ENCODE measurements at places on chromosomes 6 and 20.

DNA sequence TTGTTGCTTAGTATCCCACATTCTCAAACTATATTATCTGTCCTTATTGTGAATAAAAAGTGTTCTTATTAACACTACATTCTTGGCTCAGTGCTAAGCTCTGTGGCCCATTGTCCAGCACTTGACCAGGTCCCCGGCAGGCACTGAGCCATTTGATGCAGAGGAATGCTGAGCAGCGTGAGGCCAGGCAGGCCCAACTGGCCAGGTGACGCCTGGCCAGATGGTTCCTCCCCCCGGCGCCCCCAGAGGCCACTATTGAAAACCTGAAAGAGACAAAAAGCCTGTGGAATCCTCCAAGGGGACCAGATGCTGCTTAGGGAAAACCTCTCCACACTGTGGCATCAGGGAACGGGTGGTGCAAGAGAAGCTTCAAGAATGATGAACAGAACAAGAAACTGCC is 597.5 kb upstream of the JAG1 start:
- peak; percentile 19 for DNase-seq

GRCh38 chr6:127120023-127120786 is 1.7 kb downstream of the RSPO3 start:
- DNase-seq = no peak

DNA sequence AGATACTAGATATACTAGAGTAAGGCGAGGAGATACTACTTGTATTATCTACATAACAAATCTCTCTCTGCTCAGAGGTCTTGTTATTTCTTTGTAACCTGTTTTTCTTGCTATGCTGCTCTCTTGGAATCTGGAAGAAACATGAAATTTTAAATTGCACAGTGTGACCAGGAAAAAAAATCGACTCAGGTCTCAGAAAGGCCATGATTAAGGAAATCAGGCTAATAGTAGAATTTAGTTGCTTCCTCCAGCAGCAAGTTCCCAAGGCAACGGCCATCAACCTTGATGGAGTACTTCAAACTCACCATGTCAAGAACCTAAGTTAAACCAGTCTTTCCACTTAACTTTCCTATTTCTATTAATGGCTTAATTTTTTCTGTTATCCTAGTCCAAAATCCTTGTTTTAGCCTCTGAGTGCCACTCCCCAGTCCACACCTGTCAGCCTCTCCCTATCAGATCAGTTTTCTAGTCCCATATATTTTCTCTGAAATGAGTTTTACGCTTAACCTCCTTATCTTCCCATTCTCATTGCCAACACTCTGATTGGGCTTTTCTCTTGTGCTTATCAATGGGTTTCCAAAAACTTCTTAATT is 87.7 kb upstream of the BEND3 start:
- no peak for DNase-seq

GRCh38 chr6:14509120-14509519 is 391.5 kb downstream of the CD83 start:
- DNase-seq = no peak

DNA sequence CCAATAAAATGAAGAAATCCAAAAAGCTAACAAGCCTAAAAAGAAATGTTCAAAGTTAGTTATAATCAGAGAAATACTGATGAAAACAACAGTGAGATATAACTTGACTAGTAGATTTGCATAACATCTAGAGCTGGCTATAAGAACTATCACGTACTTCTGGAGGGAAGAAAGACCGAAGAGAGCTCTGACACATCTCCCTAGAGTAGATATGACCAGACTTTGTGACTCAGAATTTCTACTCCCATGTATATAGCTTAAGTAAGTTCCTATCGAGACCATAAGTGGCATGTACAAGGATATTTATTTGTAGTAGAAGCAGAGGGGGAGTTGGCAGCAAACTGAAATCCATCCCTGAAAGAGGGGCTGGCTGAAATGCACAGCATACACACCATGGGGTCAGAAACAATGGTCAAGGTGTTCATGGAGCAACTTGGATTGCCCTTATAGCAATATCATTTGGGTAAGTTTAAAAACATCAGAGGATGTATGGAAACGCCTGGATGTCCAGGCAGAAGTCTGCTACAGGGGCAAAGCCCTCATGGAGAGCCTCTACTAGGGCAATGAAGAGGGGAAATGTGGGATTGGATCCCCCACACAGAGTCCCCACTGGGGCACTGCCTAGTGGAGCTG is 25.6 kb upstream of the IL17A start:
- DNase-seq = no peak

All from NCI-H2171 (cell line).